ENCODE measurements at places on chromosomes 5 and 9.

DNA sequence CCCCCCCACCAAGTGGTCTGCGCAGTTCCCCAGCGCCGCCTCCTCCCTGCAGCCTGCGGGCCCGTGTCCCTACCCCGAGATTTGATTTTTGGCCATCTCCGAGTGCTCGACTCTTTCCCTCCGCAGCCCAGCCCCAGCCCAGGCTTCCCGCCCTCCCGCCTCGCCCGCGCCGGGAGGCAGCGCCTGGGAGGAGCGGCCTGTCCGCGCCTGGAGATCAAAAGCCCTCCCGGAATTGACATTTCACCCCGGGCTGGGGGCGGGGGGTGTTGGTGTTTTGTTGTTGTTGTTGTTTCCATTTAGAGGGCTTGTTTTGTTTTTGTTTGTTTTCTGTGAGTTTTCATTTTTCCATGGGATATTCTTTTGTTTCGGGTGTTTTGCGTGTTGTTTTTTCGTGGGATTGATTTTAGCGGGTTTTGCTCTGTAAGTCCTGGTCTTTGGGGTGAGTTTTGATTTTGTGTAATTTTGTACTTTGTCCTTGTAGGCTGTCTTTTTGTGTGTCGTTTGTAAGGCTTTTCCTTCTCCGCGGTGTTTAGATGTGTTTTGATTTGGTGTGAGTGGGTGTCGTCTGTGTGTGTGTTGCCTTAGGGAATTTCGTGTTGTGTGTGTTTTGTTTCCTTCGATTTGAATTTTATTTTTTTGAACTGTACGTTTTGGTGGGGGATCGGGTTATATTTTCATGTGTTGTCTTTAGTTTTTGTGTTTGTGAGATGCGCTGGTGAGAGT, 1.7 kb upstream of the PAX5 start:
- DNase-seq = no peak

DNA sequence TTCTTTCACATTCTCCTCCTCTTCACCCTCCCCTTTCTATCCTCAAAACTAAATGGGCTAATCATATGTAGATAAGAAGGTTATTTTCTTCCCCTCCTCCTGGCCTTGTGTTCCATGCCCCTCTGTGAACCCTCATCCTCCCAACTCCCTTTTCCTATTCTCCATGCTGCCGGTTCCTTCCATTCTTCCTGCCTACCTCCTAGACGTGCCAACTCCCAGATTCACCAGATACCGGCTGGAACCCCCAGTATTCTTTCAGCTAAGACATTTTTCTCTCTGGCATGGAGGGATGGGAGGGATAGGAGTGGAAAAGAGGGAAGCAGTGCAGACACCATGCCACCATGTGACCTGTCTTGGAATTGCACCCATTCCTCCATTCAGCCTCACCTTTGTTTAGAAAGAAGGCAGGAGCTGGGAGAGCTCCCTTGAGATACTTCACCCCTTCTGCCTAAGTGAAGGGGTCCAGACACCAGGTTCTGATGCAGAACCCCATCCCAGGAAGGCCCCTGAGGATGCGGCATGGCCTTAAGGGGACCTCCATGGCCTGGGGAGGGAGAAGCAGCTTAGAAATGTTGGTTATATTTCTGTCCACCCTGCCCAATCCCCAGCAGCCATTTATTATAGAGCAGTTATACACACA, 4.8 kb downstream of the DNAJB5 start:
- DNase-seq = no peak

GRCh38 chr5:169173372-169173771, 127.6 kb downstream of the SLIT3 start:
- no peak for DNase-seq

DNA sequence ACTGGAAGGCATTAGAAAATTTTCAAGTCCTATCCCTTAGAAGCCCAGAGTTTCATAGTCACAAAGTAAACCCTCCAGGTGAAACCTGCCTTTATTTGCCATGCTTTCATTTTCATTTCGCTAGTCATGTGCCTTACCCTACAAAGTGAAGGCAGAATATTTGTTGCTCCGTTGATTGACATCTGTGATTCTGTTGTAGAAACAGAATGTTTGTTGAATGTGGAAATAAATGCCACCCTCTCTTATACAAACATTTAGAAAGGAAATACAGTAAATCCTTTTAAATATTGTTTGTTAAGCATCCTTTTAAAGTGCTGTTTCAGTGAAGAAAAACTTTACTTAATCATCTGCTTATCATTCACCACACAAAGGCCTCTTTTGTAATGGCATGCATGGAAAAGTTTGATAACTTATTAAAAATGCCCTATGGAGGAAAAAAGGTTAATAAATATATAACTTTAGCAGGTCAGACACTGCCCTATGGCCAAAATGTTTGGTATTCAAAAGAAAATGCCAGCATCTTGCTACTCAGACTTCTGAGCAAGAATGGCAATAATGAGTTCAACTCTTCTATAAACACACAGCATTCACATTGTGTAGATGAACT, 34.3 kb upstream of the CAST start:
- no peak for DNase-seq

- DNase-seq = no peak
Observed at GRCh38 chr5:6448622-6449464, at the start of gene UBE2QL1. Gene UBE2QL1 (plus strand): TSS chr5:6448859. CDS start chr5:6448894, 35 bp downstream.

- no peak for DNase-seq
Observed at GRCh38 chr5:133605323-133605722, 7.0 kb downstream of the FSTL4 start.

- no peak for DNase-seq
Observed at GRCh38 chr5:67019065-67019845, 177.3 kb downstream of the CD180 start.

GRCh38 chr5:54361691-54362411, 51.5 kb upstream of the ARL15 start:
- DNase-seq = no peak

- DNase-seq = no peak
Observed at GRCh38 chr9:99559776-99560175, 261.9 kb upstream of the NR4A3 start.

DNA sequence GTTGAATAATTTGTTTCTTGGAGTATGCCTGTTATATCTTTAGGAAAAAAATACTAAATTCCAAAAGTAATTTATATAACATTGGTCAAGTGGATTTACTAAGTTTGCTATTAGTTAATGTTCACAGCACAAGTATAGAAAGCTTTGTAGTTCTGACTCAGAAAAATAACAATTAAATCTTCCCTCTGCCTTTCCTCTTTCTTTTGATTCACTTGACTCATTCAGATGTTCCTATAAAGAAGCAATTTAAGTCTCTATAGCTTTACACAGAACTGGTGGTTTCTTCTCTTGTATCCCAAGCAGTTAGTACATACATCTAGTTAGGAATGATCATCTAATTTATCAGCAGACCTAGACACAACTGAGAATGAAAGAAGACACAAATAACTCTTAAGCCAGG, 4.5 kb upstream of the CDC42SE2 start:
- no peak for DNase-seq

DNA sequence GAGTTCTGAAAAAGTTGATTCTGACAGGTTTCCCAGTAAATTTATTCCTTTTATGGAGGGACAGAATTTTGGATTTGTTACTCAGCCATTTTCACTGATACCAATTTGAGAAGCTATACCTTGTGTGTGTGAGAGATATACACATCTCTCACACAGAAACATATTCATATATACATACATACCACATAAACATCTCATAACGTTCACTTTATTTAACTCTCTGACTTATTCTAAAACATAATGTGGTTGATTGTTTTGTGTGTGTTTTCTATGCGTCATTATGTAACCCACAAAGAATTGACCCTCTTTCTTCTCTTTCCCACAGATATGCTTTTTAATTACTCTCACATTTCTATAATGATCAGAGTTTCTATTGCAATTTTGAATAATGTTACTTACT, 570.8 kb upstream of the TLE4 start:
- DNase-seq = no peak

DNA sequence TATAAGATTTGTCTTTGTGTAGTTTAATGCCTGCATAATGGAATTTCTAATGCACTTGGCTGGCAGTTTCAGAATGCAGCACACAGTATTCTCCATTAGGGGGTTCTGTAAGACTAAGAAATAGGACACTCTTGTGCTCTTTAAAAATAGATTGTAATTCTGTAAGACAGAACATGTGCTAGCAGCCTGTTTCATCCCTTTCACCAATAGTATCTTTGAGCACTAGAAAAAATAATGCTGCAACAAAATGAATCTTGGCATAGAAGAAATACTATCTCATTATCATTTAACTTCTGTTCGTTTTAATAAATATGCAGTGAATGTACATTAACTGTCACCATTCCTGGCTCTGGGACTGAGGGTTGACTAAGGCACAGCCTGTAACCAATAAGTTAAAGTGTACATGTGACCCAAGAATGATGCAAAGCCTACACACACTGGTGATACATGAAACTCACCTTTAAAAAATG, 23.8 kb upstream of the ZNF622 start:
- DNase-seq = no peak

- no peak for DNase-seq
Observed at GRCh38 chr5:51685419-51685818, 302.2 kb downstream of the ISL1 start.

All from effector CD4-positive, alpha-beta T cell (primary cell).